Stimulated activated CD8-positive, alpha-beta memory T cell treated with anti-CD3 and anti-CD28 coated beads, Interleukin-15, amount 100 ng/mL, for 24 hours (primary cell): ENCODE measurements at places on chromosomes 7 and 10.

- DNase-seq = no peak
Observed at GRCh38 chr7:77532247-77532646, 4.8 kb upstream of the PTPN12 start.

DNA sequence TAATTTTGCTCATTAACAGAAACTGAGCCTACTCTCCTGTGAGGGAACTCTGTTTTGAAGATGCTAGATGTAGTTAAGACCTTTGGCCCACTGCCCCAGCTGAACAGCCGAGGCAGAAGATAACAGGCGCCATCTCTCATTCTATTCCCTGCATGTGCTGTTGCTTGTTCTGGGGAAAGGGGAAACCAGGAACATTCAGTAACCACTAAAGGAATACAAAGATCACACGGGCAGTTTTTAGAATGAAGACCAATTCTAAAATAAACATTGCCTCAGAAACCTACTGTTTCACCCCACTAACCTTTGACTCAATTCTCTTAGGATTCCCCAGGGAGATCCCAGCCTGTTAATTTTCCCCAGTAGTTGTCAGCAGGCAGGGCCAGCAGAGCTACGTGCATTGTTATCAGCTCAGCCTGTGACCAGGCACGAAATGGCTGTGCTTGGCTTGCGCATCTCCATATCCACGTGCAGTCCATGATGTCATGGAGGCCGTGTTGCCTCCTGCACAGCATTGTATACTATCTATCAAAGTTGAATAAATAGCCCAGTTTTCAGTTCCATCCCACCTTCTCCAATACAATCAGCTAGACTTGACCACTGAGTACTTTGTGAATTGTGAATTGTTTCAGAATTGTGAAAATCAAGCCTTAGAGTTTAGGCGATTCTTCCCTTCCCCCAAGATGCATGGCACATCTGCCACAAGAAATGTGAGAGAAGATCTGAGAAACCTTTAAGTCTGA is 36.0 kb downstream of the ANK3 start:
- no peak for DNase-seq

DNA sequence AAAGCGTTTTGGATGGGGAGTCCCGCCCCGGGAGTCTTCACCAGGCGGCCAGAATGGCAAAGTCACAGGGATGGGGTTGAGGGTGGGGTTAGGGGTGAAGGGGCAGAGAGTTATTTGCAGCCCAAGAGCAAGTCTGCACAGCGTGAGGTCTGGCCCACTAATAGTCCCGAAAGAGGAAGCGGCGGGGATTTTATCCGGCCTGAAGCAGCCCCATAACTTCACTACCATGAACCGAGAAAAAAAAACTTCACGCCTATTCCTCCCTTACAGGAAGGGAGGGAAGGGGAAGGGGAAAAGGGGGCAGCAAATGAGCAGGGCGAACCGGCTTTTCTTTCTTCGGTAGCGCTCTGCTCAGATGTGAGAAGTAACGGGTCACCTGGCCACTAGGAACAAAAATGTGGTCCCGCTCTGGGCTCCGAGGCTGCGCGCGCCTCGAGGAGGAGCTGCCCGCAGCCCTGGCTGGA is 712 bp downstream of the ITPRIP start:
- DNase-seq = no peak

DNA sequence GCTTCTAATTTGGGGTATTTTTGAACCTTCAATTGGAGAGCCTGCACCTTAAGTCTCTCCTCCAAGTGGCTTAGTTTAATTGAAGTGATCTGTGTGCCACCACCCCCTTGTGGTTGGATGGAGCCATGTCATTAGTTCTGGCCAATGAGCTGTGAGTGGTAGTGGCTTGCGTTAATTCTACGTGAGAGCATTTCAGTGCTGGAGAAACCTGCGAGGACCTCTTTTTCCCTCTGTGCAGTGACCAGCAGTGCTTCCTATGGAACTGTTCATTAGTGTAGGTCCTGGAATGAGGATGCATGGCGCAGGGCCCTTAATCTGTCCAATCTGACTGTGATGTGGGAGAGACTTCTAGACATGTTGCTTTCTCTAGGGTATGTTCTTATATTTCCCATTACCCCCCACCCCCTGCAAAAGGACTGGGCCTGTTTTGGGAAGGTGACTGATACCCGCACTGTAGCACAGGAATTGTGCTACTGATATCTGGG is 3.8 kb downstream of the HILPDA start:
- no peak for DNase-seq

GRCh38 chr10:120477743-120478141 is 20.7 kb downstream of the PLPP4 start:
- no peak for DNase-seq
